ENCODE measurements at places on chromosomes 5 and 9.

- no peak for DNase-seq
Measured at GRCh38 chr5:8845296-8845695, 700.6 kb downstream of the SEMA5A start.

GRCh38 chr5:332843-333242 lies 11.3 kb downstream of the AHRR start:
- DNase-seq, result no peak

DNA sequence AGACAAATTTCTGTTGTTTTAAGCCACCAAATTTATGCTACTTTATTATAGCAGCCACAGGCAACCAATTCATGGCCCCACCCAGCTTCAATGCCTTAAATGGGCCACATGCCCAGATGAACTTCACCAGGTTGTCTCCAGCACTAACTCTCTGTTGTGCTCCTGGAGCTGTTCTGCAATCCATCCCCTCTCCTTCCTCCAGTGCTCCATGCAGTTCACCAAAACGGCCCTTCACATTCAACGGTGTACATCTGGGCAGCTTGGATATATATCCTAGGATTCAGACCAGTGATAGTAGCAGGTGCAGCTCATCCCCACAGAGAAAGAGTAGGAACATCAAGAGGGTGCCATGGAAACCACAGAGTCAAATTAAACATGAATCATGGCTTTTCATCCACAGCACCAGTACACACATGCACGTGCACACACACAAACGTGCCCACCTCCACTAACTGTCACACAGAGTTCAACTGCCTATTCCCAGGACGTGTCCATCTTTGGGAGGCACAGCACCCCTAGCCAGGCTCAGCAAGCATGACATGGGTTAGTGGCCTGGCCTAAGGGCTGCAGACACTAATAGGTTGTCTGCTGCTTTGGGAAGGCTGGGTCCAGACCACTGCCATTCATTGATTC lies 134.5 kb downstream of the MED10 start:
- DNase-seq, result no peak

DNA sequence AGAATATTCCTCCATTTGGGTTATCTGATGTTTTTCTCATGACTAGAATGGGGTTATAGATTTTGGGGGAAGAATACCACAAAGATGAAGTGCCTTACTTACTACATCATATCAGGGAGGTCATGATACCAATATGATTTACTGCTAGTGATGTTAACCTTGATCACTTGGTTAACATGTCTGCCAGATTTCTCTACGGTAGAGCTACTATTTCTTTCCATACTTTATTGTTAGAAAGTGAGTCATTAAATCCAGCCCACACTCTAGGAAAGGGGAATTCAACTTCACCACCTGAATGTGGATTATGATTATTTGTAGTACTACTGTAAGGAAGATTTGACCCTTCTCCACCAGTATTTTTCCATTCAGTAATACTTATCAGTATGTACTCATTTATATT lies 64.7 kb downstream of the UBE2R2 start:
- DNase-seq, result no peak

DNA sequence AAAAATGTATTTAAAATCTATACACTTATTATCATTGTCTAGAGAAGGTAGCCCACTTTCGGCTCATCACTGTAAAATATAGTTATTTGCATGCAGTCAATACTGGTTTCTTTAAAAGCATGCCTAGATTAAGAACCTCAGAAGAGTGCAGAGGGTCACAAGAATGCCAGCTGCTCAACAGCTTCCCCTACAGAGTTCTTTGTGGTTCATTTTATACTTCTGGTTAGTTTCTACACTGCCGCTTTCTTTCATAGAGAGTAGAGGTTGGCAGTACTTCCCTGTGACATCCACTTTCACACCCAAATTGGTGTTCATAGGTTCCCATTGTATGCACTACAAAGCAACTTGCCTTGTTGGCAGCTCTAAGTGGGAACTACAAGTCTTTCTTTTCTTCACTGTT lies 137.3 kb downstream of the KIAA0825 start:
- DNase-seq, result no peak

GRCh38 chr9:109250311-109250741 lies 70.5 kb downstream of the EPB41L4B start:
- DNase-seq, result no peak

GRCh38 chr5:15722305-15722704 lies 222.3 kb downstream of the FBXL7 start:
- no peak for DNase-seq

DNA sequence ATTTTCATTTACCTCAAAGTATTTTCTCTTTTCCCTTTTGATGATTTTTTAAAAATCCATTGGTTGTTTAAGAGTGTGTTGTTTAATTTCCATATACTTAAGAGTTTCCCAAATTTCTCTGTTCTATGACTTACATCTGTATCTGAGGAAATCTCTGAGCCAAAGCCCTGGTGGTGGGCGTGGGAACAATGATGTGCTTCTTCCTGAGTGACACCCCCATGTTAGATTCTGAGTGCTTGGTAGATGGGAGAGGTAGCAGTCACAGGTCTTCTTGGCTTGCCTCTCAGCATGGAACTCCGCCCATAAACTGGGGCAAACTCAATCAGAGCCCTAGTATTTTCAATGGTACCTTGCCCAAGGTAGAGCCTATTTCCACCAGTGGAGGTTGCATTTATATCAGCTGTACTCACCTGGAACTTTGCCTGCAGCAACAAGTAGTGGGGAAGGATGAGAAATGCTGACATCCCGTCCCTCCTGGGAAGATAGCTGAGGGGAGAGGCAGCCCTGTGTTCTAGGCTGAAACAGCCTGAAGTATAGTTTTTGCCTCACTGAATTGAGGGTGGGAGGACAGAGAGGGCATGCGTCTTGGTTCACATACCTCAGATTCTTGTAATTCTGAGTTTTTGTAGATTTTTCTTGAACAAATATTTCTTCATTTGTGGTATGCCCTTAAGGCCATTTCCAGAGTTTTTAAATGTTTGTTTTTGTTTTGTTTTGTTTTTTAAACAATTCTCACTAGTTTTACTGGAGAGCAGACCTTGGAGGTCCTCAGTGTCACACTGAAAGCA lies 26.4 kb downstream of the C9orf43 start:
- DNase-seq, result no peak

DNA sequence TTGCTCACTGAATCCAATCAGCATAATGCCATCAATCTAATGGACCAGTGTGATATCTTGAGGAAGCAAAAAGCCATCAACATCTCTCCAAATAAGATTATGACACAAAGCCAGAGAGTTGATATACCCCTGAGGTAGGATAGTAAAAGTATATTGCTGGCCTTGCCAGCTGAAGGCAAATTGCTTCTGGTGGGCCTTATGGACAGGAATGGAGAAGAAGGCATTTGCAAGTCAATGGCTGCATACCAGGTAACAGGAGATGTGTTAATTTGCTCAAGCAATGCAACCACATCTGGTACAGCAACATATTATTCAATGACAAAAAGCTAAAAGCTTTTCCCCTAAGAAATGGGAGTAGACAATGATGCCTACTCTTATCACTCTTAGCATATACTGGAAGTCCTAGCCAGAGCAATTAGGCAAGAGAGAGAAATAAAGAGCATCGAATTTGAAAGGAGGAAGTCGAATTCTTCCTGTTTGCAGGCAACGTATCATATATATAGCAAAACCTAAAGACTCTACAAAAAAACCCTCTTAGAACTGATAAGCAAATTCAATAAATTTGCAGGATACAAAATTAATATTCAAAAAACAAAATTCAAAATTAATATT lies 216.1 kb upstream of the RASA1 start:
- no peak for DNase-seq

DNA sequence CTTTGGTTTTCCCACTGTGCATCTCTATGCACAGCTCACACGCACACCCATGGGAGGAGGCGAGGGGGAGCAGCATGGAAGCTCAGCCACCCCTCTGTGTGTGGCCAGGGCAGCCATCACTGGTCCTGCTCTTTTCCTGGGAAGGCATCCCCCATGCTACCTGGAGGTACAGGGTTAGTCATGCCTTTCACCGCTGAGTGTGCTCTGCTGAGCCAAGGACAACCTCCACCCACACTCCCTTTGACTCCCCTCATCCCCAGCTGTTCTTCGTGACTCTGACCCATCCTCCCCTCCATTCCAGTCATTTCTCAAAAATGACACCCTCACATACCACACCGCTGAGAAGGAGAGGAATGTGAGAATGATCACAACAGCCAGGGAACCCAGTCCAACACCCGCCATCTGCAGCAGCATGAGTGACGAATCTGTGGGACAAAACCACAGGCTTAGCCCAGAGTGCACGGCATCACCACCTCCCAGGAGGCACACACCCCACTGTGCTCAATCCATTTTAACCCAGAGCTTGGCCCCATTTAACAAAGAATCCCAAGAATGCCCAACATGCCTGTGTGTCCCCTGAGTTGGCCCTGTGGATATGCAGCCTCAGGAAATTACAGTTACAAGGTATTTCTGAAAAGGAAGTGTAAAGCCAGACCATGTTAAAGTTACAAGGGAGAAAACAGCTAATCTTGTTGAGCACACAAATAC lies 133.4 kb downstream of the SUSD1 start:
- DNase-seq, result no peak

DNA sequence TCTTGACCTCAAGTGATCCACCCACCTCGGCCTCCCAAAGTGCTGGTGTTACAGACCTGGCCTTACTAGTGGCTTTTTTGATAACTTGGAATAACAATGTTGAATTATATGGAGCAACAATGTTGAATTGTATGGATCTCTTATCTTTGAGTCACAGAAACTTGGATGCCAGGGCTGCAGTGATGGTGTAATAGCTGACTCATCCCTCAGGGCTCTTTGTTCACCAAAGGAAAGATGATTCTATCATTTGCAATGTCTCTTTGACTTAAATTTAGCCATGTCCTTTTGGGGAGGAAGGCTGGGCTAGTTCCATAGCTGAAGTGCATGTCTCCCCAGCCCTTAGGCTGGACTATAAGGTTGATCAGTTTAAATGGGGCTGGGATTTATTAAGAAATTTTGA lies 172.3 kb downstream of the PDZD2 start:
- no peak for DNase-seq

GRCh38 chr5:40093550-40093949 lies 586.2 kb upstream of the PTGER4 start:
- DNase-seq, result no peak

DNA sequence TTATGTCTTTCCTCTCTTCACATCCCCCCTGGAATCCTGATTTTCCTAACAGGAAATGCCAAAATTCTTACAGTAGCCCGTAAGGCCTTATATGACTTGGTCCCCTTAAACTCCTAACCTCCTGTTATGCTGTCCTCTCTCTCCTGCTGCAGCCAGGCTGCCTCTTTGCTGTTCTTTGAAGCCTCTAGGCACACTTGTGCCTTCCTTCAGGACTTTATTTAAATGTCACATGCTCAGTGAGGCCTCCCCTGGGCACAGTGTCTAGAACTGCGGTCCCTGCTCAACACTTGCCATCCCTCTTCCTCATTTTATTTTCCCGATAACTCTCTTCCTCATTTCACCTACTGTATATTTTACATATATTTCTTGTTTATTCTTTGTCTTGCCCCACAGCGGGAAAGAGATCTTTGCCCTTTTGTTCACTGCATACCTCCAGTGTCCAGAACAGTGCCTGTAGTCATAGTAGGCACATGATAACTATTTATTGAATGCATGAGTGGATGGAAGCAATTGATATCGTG lies 5.5 kb upstream of the SHB start:
- DNase-seq, result no peak

- DNase-seq, result no peak
Measured at GRCh38 chr5:102561894-102562760, 63.3 kb upstream of the SLCO6A1 start.

DNA sequence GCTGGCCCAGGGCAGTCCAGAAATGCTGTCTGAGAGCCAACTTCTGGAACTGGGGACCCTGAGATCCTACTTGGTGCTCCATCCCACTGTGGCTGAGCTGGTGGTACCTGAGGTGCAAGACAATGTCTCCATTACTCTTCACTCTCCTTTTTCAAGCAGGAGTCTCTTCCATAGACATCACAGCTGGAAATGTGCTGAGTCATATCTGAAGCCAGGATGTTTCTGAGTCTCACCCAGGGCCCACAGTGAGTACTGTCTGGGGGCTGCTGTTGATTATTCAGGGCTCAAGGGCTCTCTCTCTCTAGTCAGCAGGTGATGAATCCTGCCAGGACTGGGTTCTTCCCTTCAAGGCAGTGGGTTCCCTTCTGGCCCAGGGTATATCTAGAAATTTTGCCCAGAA lies 145.2 kb upstream of the TAS2R1 start:
- no peak for DNase-seq

DNA sequence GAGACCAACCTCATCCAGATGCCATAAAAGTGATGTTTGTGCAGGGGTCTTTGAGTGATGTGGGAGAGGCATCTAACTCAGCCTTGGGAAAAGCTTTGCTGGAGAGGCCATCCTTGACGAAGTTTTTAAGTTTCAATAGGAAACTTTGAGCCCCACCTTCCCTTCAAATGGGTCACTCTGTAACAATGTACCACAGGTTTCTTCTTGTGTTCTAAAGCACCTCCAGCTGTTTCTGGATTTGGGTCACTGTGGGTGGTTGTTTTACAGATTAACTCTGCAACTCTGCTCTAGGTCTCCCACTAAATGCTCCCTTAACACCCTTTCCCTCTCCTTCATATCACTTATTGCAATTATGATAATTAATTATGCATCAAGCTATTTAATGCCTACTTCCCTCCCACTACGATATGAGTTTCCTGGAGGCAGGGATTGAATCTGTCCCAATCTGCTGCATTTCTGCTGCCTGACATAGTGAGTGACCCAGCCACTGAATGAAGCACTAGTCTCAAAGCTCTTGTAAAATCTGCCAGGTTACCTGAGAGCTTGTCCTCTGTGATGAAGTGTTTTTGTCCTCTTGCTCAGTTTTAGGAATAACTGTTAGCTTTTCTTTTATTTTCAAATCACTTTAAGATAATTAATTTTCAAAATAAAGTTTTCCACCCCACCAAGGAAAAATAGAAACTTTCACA lies 60.5 kb upstream of the PUM3 start:
- no peak for DNase-seq

GRCh38 chr9:132164604-132165362 lies 2.9 kb downstream of the NTNG2 start:
- DNase-seq, result no peak

DNA sequence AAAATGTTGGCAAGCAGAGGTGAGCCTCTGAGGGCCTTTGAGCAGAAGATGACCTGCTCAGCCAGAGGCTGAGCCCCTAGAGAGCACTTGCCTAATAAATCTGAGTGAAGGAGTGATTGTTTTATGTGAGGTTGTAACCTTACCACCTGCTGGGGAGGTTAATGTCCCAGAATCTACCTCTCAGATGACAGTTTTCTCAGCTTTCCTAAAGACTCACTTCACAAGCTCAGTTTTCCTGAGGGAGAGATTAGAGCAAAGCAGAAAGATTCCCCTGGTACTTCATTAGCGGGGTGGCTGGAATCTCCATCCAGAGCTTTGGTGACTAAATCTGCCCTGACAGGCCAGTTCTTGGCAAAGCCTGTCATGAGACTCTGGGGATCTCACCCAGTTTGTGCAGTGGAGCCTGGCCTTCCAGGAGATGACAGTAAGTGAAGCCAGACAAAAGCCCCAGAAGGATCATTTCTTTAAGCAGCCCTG lies 48.8 kb upstream of the GALNT10 start:
- DNase-seq, result no peak

- DNase-seq, result no peak
Measured at GRCh38 chr9:89154651-89155336, 23.8 kb downstream of the SHC3 start.
